ENCODE measurements at places on chromosomes 3 and 15.

DNA sequence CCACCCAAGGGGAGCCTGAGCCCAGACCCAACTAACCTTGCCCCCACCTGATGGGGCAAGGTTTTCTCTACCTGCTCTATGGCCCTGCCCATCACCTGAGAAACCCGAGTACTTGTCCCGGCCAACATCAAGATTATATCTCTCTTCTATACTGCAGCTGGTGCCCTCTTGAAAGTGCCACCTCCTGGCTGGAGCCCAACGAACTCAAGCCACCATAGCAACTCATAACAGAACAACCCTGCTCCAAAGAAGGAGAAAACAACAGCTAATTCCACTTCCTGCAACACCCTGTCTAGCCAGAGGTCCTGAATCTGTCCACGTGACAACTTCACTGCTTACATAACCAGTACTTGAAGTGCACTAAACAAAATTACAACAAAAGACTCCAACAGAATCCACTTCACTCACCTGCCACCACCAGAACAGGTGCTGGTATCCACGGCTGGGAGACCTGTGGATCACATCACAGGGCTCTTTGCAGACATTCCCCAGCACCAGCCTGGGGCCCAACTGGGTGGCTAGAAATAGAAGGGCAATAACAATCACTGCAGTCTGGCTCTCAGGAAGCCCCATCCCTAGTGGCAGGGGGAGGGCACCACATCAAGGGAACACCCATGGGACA is 49.2 kb downstream of the PIERCE2 start:
- no peak for DNase-seq

- DNase-seq = no peak
These were observed 7.2 kb downstream of the KLHL6 start for GRCh38 chr3:183548262-183548769.

- DNase-seq = no peak
These were observed 1074.8 kb upstream of the ALCAM start for GRCh38 chr3:104291878-104292277.

- DNase-seq = no peak
These were observed 200.1 kb downstream of the FAM43A start for GRCh38 chr3:194885766-194886165.

DNA sequence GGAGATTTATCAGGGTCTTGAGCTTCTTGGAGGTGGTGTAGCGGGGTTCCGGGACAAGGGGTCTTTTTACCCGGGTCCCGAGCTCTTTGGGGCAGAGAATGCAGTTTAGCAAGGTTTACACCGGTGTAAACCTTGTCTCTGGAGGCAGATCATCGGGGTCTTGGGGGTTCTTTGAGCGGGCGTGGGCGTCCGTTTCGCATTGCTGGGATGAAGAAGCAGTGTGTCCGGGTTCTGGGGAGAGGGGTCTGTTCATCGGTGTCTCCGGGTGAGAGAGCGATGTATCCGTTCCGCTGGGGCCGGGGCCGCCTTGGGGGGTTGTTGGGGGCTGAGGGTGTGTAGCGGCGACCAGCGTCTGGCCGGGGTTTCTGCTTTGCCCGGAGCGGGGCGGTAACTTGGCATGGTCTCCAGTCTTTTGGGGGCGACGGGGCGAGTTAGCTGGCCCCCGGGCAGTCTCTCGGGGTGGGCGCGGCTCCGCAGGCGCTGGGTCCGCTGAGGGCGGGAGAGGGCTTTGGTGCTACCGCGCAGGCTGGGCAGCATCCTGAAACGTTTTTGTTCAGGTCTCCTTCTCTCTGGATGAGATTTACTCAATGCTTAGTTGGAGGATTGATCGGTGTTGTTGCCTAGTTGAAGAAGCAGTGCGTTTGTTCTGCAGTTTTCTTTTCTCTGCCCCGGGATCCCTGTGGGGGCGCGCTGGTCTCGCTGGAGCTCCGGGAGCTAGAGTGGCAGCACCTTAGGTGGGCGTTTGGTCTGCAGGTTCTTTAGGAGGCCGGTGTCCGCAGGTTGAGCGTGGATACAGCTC is 843 bp downstream of the GLCE start:
- DNase-seq = peak; percentile 7

DNA sequence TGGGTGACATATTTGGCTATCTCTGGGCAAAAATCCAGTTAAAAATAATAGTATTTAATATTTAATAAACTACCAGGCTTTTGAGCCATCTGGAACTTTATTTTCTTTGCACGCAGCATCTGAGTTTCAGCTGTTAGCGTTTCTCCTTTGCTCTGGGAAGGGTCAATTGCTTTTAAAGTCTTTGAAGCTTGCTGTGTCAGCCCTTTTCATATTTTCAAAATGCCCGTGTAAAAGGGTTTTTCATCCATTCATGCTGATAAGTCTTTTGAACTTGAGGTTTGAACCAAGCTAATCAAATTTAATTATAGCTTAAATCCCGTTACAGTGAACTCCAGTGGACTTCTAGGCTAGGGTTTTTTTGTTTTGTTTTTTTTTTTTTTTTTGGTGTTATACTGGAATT is 79.1 kb downstream of the SLC25A26 start:
- DNase-seq = no peak

GRCh38 chr15:101108461-101108775 is 143.4 kb downstream of the CHSY1 start:
- DNase-seq = no peak

DNA sequence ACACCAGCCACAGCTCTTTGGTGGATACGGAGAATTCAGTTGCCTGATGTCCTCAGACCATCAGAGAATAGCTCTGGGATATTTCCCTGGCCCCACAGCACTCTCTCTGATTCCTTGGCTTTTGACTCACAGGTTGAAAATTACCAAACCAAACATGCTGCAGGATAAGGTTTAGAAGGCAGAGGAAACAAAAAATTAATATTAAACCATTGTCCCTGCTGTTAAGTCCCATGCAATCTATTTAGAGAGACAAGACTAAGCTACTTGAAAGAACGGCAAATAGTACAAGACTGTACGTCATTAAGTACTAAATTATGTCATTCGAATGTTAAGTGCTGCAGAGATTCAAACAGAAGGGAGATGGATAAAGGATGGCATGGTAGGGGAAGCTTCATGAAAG is 501.4 kb downstream of the MECOM start:
- no peak for DNase-seq

- DNase-seq = no peak
These were observed 43.2 kb downstream of the EPHB3 start for GRCh38 chr3:184604615-184605290.

DNA sequence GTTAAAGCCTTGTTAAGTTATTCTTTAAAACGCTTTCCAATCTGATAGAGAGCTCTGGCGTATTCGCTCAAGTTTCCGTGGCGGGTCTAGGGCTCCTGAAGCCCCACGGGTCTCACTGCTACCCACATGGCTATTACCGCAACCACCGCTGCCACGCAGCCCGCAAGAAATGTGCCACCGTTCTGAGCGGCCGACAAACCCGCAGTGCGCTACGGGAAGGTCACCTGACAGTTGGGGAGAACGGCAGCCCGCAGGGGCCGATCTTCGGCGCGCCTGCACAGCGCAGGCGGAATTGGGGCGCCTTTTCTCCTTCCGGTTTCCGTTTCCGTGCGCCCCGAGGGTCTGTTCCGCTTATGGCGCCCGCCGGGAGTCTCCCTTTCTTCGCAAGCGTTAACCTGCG is 76.6 kb upstream of the SNRPN start:
- peak; percentile 0 for DNase-seq

GRCh38 chr3:185149591-185149990 is 3.3 kb downstream of the C3orf70 start:
- DNase-seq = no peak

GRCh38 chr3:45065373-45065720 is 39.2 kb downstream of the CLEC3B start:
- no peak for DNase-seq

- no peak for DNase-seq
These were observed 127.0 kb downstream of the CHSY1 start for GRCh38 chr15:101124731-101125451.

GRCh38 chr3:88542916-88543315 is 393.2 kb downstream of the C3orf38 start:
- no peak for DNase-seq

DNA sequence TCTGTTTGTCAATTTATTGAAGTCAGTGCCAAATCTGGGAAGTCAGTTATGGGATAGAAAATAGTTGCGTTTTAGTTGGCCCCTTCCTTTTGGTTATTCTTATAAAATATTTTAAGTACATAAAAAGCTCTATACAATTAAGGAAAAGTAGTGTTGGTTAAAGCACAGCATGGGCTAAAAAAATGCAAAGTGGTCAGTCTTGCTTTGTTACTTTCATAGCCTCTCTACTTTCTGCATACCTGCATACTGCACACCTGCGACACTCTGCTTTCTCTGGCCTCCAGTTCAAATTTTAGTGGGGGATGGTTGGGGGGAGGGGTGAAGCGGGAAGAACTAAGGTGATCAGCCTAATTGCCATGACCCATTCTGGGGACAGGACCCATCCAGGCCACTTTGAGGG is 21.8 kb upstream of the SHC4 start:
- DNase-seq = no peak

DNA sequence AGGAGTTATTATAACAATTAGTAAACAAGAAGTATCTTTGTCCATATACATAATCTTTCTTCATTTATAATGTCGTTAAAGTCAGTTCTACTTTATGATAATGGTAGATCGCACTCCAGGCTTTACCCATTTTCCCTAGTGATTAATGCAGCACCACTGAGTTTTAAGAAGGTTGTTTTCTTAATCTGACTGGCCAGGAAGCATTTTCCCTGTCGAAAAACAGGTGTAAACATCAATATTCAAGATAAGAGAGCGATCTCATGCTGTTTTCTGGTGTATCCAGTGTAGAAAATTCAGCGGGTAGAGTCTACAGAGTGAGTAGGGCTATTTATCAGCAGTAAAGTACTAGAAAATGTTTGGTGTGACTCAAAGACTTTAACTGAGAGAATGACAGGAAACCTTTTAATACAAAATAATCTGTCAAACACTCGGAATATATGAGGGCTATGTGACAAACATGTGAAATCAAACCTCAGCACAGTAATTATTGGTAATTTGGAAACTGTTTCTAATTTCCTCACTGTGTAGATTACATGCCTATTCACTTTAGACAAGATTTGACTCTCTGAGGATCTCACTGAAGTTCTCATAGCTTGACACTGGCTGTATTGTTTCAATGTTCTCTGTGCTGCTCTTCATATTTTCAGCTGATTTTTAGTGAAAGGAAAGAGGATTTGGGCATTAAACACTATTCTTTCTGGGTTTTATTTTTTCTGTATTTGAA is 1013.2 kb downstream of the VGLL3 start:
- DNase-seq = no peak

GRCh38 chr3:107313711-107314110 is 63.5 kb upstream of the CCDC54 start:
- DNase-seq = no peak

DNA sequence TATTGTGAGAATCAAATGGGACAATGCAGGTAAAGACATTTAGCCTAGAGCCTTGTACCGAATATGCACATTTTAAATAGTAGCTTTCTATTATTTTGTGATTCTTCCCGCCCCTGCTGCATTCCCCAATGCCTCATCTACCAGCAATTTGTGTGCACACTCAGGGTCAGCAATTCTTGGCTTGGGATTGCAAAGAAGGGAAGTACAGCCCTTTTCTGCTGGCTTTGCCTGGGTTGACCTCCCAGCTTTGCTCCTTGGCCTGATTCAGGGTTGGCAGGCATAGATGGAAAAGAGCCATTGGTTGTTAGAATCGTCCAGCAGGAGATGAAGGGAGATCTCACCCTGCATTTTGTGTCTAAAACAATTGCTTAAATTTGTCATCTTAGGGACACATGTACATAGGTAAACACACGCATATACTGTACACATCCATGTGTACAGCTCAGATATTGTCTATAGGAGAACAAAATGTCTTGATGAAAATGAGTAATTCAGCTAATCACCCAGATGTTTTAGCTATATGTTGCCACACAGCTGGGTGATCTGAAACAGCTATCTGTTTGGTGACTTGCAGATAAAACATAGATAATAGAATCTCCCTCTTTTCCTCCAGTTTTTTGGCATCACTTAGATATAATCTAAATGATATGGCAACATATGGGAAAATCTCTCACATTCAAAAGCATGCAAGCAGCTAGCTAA is 340.9 kb upstream of the TBL1XR1 start:
- DNase-seq = no peak

- no peak for DNase-seq
These were observed 170.3 kb upstream of the MITF start for GRCh38 chr3:69568951-69569350.

DNA sequence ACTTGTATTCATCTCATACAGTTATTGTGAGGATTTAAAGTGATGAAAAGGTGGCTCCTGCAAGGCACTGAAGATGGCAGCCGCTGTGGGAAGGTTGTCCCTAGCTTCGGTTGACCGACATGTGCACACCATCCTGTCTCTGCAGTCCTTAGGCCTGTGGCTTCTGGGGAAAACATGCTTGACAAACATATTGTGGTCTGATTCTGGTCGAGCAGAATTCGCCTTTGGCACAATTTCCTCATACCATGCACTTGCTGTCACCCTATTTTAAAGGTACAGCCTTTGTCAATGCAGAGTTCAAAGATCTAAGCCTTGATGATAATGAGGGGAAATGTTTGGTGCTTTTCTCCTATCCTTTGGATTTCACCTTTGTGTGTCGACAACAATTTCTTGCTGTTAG is 50.9 kb downstream of the PRICKLE2 start:
- no peak for DNase-seq

DNA sequence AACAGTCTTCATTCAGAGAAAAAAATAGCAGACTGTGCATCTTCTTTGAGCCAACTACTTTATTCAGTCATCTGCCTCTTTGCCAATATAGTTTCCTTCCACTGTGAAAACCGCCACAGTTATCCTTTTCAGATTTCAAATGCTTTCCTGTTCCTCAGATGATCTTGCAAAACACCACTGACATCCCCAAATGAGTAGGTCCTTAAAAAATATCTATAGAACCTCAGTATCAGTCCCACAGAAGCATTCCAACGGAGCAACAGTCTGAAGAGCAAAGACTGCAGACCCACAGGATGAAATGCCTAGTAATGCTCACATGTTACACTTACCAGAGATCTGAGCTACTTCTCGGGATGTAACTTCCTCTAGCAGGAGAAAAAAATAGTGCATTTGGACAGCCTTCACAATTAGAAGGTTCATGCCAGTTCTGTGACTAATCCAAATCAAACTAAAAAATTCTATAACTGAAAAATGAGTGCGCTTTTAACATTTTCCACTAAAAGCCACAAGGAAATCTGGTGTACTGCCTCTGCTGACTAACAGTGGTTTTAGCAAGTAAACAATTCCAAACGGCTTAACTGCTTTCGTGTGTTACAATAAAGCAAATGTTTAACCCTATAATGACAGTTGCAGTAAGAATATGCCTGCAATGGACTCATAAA is at the start of gene ANKRD28:
TSS of gene ANKRD28 (minus strand) at position 338 of the 662 bp plus-strand sequence. CDS start 1,458 bp downstream, outside the sequence.
- no peak for DNase-seq

DNA sequence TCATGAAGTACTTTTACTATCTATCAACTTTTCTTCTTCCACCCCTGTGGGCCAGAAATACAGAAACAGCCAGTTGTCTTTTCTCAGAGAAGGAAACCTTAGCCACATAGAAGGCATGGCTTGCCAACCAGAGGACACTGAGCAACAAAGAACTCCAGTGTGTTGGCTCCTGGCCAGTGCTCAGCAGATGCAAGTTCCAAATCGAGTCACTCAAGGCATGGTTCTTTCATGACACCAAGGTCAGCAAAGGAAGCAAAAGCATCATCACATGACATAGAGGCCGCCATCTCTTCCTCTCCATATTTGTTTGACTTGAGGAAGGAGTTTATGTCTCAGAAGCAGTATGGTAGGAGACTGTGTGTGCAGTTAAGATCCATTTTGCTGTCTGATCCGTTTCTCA is 92.2 kb downstream of the MYLK start:
- DNase-seq = no peak
